ENCODE measurements at places on chromosomes 5 and 9.

GRCh38 chr5:100644185-100644584, 109.0 kb downstream of the FAM174A start:
- no peak for DNase-seq

DNA sequence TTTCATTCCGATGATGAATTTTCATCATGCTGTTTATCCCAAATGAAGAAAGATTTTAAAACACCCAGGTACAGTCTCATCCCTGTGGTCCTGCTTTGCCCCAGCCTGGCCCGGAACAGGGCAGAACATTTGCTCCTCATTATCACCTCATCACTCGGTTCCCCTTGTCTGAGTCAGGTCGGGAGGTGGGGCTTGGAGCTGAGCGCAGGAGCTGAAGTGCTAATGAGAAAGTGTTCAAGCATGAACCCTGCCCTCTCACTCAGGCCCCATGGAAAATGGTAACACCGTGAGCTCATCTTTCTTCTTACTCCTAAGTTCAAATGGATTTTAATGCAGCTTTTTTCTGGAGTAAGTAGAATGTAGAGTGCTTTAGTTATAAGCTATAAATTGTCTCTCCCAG, 466.2 kb downstream of the KDM4C start:
- no peak for DNase-seq

DNA sequence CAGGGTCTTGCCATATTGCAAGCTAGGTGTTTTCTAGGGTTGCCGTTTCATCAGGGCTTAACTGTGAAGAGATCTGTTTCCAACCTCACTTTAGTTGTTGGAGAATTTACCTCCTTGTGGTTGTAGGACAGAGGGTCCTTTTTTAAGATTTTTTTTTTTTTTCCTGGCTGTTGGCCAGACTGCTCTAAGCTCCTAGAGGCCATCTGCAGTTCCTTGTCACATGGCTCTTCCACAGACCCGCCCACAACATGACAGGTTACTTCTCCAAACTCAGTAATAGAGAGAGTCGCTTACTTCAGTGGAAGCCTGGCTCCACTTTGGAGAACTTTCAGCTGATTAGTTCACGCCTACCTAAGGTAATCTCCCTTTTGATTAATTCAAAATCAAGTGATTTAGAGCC, 543.7 kb downstream of the DMRTA1 start:
- no peak for DNase-seq

DNA sequence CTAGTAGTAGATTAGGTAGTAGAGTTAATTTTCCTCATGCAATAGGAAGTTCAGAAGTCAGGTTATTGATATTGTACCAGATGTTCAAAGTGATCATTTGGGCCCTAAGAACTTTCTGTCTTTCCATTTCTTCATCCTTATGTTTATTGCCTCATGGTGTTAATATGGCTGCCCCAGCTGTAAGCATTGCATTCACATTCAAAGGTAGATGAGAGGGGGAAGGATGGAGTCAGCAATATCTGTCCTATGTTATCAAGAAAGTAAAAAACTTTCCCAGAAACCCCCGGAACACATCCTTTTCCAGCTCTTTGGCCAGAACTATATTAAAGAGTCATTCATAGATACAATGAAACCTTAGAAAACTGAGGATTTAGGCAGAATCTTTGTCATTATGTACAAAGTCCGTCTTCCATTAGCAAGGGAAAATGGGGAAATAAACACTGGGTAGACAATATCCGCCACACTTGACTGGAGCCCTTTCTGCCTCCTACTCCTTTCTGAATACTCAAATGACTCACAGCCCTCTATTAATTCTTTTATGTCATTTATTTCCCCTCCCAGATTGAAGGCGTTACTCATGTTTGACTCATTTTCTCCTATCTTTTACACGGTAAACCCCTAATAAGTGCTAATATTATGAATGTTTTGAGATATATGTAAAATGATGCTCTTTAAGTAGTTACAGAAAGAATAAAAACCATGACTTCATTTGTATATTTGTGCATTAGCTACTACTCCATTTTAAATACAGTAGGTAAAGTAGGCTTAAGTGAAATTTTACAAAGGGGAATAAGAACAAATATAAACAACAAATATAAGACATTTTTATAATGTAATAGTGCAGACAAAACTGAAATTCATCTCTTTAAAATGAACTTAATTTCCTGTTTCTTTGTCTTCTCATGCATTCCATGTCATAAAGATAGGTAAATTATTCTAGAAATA, 127.6 kb downstream of the SLF1 start:
- no peak for DNase-seq

- no peak for DNase-seq
These were observed 415.7 kb downstream of the RAB3C start for GRCh38 chr5:58998544-58998943.

DNA sequence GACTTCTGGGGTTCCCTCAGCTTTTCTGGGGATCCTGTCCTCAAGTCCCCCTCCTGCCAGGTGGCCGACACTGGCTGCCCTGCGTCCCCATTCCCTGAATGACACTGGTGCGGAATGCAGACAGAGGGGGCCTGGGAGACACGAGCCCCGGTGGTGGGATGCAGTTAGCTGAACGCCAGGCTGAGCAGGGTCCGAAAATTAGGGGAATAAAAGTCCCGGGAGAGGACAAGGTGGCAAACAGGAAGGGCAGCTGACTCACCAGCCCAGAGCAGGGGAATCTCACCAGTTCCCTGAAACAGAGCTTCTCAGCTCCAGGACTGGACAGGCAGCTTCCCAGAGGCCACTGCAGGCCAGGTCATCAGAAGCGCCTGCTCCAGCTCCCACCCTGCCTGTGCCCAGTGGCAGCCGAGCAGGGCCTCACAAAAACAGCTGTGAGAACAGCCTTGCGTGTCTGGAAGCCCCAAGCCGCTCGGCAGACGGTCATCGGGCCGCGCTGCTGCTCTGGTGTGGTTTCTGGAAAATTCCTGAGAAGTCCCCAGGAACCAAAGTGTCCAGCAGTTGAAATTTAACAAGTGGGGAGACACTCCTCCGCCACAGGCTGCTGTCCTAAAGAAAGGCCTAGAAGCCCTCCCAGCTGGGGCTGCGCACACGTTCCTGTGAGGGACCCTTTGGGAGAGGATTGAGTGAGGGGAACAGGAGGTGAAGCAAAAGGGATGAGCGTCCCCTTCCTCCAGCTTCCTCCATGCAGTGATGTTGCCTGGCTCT, 47.6 kb upstream of the EXOC3 start:
- no peak for DNase-seq

GRCh38 chr5:146762830-146763229, 115.7 kb downstream of the PPP2R2B start:
- no peak for DNase-seq

DNA sequence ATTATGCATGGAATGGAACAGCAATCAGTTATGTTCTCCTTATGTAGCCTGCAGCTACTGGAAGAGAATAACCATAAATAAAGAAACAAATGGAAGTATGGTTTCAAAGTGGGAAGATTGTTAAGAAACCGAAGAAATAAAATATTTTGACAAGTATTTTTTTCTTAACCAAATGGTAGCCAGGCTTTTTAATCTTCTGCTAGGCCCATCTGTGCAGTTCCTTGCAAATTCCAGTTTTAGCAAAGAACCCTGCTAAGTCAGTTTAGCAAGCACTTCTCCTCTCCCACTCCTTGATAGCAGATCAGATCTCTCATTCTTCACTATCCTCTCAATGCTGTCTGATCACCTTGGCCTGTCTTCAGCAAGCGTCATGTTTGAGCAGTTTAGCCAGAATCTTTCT, 111.1 kb upstream of the PRDM9 start:
- DNase-seq, result no peak

DNA sequence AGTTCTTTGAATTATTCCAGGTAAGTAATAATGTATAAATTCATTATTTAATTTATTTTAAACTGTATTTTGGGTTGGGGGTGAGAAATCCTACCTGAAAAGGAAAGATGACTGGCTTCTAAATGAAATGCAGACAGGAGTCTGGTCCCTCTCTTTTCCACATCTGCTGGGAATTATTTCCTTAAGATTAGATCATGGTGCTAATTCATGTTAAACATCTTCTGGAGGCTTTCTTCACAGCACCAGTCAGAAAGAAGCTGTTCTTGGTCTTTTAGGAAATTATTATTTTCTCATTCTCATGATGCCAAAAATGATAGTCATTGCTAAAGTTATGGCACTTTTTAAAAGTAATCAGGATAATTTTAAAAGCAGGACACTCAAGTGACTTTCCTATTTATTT, 254.2 kb downstream of the CWC27 start:
- no peak for DNase-seq

DNA sequence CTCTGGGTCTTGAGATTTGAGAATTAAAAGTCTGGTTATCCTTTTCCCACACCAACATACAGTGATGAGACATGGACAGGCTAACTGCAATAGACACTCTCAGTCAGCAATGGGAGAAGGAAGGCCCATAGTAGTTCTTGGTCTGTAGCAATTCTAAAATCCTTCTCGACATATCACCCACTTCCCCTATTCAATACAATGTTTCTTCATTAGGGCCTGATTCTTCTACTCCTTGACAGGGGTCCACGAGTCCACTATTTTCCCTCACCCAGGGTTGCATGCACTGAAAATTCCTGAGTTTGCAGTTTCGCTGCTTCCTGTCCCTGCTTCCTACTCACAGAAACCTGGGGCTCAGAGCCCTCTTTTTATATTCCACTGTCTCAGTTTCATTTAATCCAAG, 402.8 kb downstream of the MAT2B start:
- DNase-seq, result no peak

GRCh38 chr9:82531795-82532194, 531.1 kb downstream of the RASEF start:
- DNase-seq, result no peak

GRCh38 chr5:87755360-87755759, 342.6 kb upstream of the CCNH start:
- no peak for DNase-seq

GRCh38 chr9:106964822-106965525, 102.0 kb downstream of the ZNF462 start:
- DNase-seq, result no peak

- no peak for DNase-seq
These were observed 26.3 kb upstream of the NDFIP1 start for GRCh38 chr5:142082182-142082781.

DNA sequence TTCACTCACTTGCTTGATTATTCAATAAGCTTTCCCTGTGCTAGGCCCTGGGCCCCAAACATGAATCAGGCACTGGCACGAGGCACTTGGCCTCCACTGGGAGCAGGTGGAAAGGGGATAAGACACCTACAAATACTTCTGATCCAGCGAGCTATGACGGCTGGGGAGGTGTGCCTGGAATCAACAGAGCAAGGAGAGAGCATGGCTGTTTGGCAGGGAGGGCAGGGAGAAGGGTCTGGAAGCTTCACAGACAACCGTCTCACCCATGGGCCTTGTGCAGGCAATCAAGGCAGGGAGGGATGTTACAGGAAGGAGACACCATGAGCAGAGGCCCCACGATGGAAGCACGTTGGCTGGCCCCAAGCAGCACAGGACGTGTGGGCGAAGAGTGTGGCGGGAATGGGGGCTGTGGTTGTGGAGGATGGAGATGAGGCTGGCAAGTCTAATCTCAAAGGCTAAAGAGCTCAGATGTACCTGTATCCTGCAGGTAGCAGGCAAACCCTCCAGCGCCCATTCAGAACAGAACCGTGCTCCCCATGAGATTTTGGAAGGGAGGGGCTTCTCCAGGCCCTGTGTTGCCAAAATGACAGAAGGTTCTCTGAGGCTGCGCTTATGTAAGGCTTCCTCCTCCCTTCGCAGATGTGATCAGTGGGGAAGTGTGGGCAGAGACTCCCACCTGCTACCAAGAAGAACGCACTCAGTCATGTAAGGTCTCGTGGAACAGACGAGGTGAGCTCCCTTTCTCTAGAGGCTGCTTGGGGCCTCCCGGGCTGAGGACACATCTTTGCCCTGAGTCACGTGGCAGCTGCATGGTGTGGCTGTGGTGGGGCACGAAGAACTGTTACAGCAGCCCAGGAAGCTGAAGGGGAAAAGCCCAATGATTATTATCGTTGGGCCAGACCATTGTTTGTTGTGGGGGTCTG, 189.7 kb downstream of the DAB2IP start:
- DNase-seq, result no peak

- no peak for DNase-seq
These were observed 4.8 kb downstream of the GAS1 start for GRCh38 chr9:86942281-86943200.

GRCh38 chr9:72459308-72459707, 62.1 kb upstream of the TMC1 start:
- DNase-seq, result no peak

- DNase-seq, result no peak
These were observed 8.8 kb upstream of the BOD1 start for GRCh38 chr5:173625261-173625660.

DNA sequence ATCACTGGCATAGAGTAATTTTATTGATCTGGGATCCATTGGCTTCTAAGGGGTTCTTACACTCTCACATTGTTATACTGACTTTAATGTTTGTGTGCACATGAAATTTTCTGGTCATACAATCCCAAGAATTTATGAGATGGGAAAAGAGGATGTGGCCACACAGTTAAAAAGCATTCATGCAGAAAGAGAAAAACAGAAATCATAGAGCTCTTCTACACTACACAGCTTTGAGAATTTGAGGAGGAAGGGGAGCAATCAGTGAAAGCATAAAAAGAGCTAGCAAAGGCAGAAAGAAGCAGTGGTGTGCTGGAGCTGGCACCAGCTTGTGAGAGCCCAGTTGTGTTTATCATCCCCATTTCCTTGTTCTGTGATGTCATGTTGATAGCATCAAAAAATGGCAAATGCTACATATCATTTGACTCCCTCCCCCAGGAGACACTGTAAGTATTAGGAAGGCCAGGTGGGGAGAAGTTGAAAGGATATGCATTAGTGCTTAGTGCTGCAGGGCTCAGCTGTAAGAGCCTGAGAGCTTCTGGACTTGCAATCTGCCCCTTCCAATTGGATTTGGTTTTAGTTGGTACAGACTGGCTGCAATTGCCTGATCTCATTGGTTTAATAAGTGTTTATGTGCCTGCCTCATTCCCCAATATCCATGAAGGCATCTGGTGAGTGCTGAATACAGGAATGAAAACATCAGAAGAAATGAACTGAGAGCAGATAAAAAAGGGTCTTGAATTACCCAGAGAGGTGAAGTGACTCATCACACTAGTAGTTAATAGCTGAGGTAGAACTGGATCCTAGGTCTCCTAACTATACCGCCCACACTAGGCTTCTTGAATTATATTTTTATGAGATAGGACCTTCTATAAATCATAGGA, 30.9 kb downstream of the RHOBTB3 start:
- DNase-seq, result no peak

DNA sequence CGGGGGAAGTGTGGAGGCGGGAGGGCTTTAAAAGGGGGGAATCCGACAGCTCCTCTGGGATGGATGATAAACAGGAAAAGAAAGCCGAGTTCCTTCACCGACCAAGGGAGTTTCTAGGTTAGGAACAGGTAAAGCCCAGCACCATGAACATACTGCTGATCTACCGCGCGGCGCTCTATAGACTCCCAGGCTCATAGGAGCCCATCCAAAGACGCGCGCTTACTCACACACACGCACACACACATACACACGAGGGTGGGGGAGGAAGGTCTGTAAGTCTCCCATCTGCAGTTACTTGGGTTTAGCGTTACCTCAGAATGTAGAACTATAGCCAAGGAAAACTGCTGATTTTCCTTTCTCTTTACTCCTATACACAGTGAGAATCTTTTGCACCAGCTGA, 2.6 kb upstream of the GABRB2 start:
- no peak for DNase-seq

- no peak for DNase-seq
These were observed 96.0 kb downstream of the MEGF10 start for GRCh38 chr5:127386557-127386956.
